Glomerular endothelial cell (primary cell): ENCODE measurements at places on chromosomes 5 and 9.

GRCh38 chr9:129138476-129139232, 27.4 kb downstream of the PTPA start:
- no peak for DNase-seq

- DNase-seq, result no peak
These were observed 36.7 kb downstream of the CDK7 start for GRCh38 chr5:69271376-69271775.

DNA sequence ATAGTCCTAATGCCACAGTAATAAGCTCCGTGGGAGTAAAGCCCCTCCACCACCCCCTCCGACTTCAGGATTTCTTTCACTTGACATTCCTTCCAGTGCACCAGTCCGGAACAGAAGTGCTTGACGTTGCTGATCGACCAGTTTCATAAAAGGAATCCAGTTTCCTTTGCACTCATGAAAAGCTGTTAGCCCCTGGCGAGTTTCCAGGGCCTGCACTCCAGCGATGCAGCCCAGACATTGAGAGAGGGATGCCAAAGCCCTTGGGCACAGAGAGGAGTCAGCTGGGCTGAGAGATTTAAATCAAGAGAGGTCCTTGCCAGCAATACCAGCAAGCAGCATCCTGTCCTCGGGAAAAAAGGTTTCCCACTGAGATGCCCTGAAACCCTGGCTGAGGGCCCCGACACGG, 170.1 kb downstream of the GABBR2 start:
- DNase-seq, result no peak

DNA sequence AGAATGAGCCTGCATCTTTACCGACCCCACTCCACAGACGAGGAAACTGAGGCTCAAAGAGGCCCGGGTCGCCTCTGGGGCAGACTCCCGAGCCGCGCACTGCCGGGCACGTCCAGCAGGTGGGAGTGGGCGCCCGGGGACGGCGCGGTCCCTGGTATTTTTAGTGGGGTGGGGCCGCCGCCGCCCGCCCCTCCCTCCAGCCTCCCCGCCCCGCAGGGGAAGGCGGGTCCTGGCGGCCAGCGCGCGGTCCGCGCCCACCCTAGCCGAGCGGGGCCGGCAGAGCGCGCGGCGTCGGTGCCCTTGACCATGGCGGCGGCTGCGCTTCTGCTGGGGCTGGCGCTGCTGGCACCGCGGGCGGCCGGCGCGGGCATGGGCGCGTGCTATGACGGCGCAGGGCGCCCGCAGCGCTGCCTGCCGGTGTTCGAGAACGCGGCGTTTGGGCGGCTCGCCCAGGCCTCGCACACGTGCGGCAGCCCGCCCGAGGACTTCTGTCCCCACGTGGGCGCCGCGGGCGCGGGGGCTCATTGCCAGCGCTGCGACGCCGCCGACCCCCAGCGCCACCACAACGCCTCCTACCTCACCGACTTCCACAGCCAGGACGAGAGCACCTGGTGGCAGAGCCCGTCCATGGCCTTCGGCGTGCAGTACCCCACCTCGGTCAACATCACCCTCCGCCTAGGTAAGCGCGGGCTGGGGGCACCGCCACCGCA, at the start of gene LAMC3:
TSS of gene LAMC3 (plus strand) at position 266 of the 710 bp plus-strand sequence. CDS start at position 307, 41 bp downstream.
- no peak for DNase-seq

DNA sequence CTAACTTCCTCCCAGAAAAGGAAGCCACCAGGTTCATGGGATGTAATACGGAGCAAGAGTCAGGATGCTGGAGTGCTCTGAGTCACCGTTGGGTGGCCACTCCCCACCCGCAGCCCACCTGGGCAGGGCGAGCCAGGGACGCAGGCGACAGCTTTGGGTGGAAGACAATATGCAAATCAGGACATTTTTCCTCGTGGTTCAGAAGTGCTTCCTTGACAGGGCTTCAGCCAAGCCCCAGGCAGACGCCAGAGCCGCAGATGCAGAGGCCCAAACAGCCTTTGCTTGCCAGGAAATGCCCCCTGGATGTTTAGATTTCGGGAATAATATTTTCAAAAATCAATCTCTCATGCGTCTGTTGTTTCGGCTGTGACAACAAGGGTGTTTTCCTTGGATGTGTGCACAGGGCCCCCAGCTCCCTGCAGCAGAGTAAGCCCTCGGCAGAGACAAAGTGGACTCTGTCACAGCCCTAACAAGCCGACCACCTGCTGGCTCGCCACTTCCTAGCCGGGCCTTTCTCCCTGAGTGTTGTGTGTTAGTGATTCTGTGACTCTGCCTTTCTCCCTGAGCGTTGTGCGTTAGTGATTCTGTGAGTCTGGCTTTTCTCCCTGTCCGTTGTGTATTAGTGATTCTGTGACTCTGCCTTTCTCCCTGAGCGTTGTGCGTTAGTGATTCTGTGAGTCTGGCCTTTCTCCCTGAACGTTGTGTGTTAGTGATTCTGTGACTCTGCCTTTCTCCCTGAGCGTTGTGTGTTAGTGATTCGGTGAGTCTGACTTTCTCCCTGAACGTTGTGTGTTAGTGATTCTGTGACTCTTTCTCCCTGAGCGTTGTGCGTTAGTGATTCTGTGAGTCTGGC, 11.8 kb upstream of the SLC9A3 start:
- no peak for DNase-seq

DNA sequence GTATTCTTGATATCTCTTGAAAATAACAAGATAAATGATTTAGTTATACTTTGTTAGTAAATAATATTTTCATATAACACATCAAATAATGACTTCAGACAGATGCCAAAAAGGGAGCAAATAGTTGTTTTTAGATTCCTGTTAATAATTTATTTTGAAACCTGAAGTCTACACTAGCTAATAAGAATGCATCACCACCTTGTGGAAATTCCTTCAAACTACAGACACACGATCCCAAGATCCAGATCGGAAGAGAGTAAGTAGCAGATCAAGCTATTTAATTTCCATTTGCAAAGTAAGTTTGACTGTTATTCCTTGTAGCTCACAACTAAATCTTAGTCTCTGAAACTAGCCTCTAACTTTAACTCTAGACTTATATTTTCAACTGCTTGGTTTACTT, 35.5 kb upstream of the ISL1 start:
- DNase-seq, result no peak
